HCT116 (cell line): ENCODE measurements at places on chromosomes 1 and 21. TPM values are rescaled to one million over a fixed set of nuclear protein-coding genes. Genes with fewer than 3 reads are reported as not detected.

Gene CRYAA
- not detected for total RNA-seq

Gene NGF
- total RNA-seq, result not detected

Gene ALX3
- total RNA-seq, result not detected

GRCh38 chr1:230368363-230368762 lies 57.8 kb downstream of the PGBD5 start:
- no peak for DNase-seq

DNA sequence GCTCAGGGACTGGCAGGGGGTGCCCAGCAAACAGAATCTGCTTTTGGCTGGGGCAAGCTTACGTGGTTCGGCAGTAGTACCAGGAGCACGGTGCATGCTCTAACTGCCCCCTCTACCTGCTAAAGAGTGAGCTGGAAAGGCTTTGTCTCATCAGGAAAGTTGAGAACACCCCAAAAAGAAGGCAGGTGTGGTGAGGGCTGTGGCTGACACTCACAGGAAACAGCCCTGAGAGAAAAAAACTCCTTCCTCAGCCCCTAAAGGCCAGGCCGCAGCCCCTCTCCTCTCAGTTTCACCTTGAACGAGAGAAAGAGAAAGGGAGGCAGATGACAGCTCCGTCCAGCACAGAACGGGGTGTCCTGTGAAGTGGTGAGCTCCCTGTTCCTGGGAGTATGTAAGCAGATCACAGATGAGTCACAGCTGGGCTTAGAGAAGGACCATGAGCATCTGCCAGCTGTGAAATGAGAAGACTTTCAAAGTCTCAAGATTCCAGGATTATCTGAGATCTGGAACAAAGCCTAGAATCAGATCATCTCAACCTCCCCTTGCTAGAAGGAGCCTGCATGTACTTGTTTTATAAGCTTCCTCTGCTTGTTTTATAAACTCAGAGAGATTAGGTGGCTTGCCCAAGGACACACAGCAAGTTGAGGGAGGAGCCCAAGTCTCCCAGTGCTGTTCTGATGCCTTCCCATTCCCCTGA lies 13.4 kb downstream of the LAPTM5 start:
- no peak for DNase-seq

GRCh38 chr21:44510508-44511218 lies 29.3 kb downstream of the KRTAP10-1 start:
- DNase-seq, result peak; percentile 29

DNA sequence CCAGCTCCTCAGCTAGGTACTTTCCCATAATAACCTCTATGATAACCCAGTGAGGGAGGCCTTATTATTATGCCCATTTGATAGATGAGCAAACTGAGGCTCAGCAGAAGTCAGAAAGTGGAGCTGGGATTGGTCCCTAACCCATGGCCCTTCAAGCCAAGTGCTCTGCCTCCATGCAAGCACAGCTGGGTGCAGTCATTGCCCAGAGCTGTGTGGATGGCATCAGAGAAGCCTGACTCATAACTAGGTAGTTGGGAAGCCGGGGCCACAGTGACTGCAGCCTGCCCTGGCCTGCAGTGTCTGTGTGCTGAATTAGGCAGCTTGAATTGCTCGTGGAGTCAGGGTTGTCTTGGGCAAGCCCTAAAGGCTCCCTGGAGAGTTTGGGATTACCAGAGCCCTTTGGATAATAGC lies 89.9 kb upstream of the SLC2A1 start:
- DNase-seq, result no peak
